ENCODE measurements at places on chromosomes 11 and 22. TPM values are rescaled to one million over a fixed set of nuclear protein-coding genes. Genes with fewer than 3 reads are reported as not detected.
A peak's percentile ranks its signal among the peaks of the same experiment; 100 is the strongest.

TPH1 gene
- total RNA-seq: 0.31 TPM

MUC2 gene
- 0.03 TPM for total RNA-seq

GRCh38 chr22:31400023-31400397 is 606 bp downstream of the DRG1 start:
- no peak for DNase-seq

DNA sequence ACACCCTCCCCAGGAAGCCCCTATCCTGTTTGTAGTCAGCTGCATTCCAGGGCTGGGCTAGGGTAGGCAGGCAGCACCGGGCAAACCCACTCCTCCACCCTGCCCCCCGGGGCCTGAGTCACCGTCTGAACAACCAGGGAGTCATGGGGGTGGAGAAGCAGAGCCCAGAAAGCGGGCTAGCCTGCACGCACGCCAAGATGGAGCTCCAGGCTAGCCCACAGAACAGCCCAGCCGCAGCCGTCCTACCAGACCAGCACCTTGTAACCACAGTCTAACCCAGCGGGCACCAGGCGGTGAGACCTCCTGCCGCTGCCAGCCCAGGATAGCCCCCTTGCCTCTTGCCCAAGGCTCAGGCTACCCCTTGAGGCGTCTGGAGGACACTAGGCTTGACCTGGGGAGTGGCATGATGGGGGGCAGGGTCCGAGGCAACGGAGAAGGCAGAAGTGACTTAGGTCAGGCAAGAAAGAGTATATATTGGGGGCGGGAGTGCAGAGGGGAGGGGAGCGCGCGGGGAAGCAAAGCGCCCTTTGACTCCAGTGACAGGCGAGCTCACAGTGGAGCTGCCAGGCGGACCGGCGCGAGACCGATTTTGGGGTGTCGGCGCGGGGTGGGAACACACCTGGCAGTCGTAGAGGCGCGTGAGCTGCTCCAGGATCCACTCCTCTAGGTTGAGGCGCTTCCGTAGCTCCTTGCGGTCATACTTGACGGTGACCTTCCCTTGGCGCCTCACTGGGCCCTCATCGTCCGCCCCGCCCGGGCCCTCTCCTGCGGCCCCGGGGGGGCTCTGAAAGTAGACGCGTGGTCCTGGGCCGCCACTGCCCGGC is 734 bp downstream of the PPP1R14B start:
- DNase-seq: peak; percentile 88

- DNase-seq: no peak
These were observed 8.9 kb downstream of the TUB start for GRCh38 chr11:8089791-8090510.

- no peak for DNase-seq
These were observed 155.3 kb upstream of the RASSF10 start for GRCh38 chr11:12853652-12854296.

DNA sequence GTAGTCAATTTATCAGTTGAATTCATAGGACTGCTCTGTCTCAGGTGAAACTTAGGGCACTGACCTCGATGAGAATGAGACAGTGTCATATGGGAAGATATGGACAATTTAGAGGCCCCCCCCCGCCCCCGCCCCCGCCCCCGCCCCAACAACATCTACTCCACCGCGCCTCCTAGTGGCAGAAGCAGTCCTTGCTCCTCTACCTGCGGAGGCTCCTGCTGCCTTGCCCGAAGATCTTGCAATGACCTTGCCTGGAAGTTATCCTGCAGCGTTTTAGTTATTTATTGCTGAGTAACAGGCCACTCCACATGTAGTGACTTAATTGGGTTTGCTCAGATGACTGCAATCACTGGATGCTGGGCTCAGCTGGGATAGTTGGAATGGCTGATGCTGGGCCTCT is 15.2 kb downstream of the SERPINH1 start:
- peak; percentile 54 for DNase-seq

DNA sequence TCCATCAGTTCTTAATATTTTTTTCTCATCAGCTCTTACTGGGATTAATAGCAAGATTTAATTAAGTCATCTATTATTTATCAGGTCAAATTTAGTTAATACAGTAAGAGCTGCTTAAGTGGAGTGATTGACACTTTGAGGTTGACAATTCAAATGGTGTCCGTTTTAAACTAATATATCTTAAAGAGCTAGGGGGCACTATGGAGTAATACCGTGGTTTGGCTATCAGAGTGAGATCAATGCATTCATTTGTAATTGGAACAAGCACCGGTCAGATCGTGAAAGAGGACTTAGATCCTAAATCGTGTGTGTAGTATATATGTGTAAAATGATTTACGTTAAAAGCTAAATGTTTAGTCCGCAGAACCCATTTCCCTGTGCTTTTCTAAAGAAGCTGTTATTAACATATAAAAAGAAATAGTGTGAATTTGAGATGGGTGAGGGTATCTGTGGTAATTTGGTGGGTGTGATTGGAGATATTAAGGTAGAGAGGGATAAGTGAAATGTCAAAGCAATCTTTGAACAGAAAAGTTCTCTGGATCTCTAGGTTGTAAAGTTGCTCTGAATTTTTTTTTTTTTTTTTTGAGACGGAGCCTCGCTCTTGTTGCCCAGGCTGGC is 2.3 kb downstream of the SIK2 start:
- DNase-seq: no peak

GRCh38 chr22:49827853-49828598 is at the start of gene BRD1:
Gene BRD1 (minus strand): TSS chr22:49827873. CDS start chr22:49824317, 3,556 bp downstream.
- peak; percentile 88 for DNase-seq

GRCh38 chr11:31822927-31823643 is 12.0 kb upstream of the PAX6 start:
- no peak for DNase-seq

GRCh38 chr22:40009951-40010671 is 15.4 kb downstream of the FAM83F start:
- DNase-seq: no peak

DNA sequence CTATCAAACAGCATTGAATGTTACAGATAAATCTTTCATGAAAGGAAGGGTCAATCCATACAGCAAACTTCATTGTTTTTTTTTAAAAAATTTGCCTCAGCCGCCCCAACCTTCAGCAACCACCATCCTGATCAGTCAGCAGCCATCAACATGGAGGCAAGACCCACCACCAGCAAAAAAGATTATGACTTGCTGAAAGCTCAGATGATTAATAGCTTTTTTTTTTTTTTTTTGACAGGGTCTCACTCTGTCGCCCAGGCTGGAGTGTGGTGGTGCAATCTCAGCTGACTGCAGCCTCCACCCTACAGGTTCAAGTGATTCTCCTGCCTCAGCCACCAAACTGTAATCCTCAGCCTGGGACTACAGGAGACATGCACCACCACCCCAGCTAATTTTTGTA is 18.0 kb upstream of the CD3E start:
- DNase-seq: no peak

All from right cardiac atrium (tissue), 5 donors.